ENCODE measurements at places on chromosomes 5 and 9.

DNA sequence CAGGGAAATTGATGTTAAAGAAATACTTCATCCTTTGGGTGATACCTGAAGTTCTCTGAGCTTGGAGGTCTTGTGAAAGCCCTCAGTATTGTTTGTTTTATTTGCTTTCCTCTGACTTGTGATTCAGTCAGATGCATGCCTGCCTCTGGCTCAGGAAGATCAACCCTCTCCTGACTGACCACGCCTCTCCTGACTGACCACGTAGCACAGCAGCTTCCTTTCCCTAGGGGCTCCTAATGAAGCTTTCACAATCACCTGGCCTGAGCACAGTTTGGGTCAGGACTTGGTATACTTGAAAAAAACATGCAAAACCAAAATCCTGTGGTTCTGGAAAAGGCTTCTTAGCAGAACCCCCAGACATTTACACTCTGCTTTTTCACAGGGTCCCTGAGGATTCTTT is 3.8 kb downstream of the TGFBI start:
- no peak overlapping the region for H3K4me3 ChIP-seq
- H3K36me3 ChIP-seq = no peaks in the 10 kb centered on the region
- no peak for DNase-seq
- H3K27me3 ChIP-seq = peaks cover 4% of the 10 kb centered on the region
- no peak overlapping the region for H3K27ac ChIP-seq

DNA sequence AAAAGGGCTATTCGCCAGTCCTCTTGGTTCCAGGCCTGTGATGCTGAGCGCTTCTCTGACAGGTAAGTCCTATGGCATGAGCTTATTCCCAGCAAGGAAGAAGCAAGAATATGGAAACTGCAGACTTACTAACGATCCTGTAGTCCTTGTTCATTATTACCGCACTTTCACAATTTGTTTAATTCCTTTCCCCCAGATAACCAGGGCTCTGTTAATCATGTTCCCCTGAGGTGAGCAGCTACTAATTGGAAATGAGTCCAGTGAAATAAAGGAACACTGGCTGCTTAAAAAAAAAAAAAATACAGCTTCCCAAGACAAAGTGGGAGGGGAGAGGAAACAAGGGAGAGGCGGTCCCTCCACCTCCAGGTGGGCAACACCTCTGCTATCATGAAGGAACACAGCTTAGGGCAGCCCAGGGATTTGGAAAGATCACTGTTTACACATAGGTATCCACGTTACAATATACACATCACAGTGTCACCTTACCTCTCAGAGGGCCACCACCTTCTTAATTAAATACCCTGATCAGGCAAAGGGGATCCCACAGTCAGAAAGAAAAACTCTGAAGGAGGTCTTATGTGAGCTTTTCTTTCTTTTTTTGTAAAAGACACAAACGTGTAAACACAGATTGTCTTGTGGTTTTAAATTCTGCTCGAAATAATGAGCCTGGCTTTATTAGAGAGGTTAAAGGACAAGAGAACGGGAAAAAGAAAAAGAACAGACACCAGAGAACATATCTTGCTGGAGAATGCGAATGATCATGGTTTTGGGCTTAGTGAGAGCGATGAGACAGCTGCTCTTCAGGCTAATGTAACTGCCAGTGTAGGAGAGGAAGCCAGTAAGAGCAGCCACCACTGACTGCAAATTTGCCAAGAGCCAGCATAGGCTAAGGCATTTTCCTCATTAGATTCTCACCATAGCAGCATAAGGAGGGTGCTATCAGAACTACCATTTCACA is 258.6 kb downstream of the CRB2 start:
- H3K27ac ChIP-seq = no peak overlapping the region
- peaks cover 19% of the 10 kb centered on the region for H3K4me1 ChIP-seq
- no peaks in the 10 kb centered on the region for H3K36me3 ChIP-seq
- H3K27me3 ChIP-seq = no peaks in the 10 kb centered on the region
- H3K4me3 ChIP-seq = no peak overlapping the region
- DNase-seq = no peak

GRCh38 chr5:154642499-154643245 is 112.5 kb upstream of the LARP1 start:
- no peak for DNase-seq
- H3K27me3 ChIP-seq = peaks cover 3% of the 10 kb centered on the region
- no peaks in the 10 kb centered on the region for H3K36me3 ChIP-seq
- no peak overlapping the region for H3K4me3 ChIP-seq

DNA sequence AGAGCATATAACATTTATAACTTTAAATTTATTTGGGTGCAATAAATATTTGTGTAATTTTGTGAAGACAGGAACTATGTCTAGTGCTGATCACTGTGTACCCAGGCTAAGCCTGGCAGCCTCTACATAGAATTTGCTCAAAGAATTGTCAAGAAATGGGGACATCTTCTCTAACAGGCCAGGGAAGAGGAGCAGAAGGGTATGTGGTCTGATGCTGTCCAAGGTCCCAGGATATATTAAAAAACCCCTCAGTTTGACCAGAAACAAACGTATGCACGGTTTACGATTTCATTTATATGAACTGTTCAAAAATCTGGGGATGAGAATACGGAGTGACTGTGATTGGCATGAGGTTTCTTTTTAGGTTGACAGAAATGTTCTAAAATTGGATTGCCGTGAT is 55.9 kb downstream of the MAT2B start:
- peaks cover 7% of the 10 kb centered on the region for H3K27me3 ChIP-seq
- H3K36me3 ChIP-seq = no peaks in the 10 kb centered on the region
- peaks cover 10% of the 10 kb centered on the region for H3K4me1 ChIP-seq
- DNase-seq = no peak
- H3K27ac ChIP-seq = no peak overlapping the region

DNA sequence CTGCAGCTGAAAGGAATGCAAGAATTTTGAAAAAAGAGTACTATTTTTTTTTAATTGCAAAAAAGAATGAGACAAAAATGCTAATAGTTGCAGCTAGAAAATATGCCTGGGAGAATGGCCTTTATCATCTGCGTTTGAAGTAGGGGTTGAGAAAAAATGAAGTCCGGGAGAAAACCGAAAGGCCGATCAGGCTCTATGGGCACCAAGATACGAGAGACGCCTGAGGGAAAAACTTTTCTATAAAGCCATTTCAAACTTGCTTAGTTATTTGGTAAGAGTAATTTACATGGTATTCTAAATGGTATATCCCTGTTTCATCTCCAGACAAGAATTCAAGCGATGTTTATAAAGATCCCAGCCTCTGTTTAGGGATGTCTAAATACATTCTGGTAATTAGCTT is 99.3 kb upstream of the EFNA5 start:
- no peaks in the 10 kb centered on the region for H3K36me3 ChIP-seq
- H3K4me1 ChIP-seq = no peaks in the 10 kb centered on the region
- H3K4me3 ChIP-seq = no peak overlapping the region
- H3K27me3 ChIP-seq = peaks cover 12% of the 10 kb centered on the region

DNA sequence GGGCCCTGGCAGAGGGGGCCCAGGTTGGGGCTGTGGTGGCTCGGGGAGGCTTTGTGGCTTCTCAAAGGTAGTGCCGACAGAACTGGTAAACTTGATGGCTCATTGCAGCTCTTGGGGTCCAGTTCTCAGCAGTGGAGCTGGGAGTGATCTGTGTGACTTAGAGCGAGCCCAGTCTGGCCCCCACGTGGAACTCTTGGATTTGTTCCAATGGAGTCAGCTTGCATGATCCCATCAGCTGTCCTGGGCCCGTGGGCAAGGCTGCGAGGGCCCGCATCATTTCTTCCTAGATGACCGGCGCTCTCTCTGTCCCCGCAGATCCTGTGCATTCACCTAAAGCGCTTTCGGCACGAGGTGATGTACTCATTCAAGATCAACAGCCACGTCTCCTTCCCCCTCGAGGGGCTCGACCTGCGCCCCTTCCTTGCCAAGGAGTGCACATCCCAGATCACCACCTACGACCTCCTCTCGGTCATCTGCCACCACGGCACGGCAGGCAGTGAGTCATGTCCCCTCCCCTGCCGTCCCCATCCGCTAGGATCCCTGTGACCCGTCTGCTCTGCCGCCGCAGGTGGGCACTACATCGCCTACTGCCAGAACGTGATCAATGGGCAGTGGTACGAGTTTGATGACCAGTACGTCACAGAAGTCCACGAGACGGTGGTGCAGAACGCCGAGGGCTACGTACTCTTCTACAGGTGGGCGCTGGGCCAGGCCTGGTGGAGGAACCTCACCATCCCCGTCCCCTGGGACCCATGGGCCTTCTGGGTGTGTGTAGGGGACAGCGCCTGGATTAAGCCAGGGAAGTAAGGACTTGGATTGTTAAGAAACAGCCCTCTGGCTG is 39.2 kb downstream of the USP20 start:
- no peak for DNase-seq
- H3K27ac ChIP-seq = peak overlapping the region; percentile 23
- no peak overlapping the region for H3K4me3 ChIP-seq
- H3K4me1 ChIP-seq = peaks cover 29% of the 10 kb centered on the region
- H3K36me3 ChIP-seq = peaks cover 9% of the 10 kb centered on the region

GRCh38 chr5:6632324-6632887 is 438 bp downstream of the NSUN2 start:
- H3K4me3 ChIP-seq = peak overlapping the region; percentile 95
- peaks cover 6% of the 10 kb centered on the region for H3K36me3 ChIP-seq
- DNase-seq = no peak
- peaks cover 47% of the 10 kb centered on the region for H3K4me1 ChIP-seq
- H3K27ac ChIP-seq = peak overlapping the region; percentile 96
- peaks cover 4% of the 10 kb centered on the region for H3K27me3 ChIP-seq

- no peak overlapping the region for H3K4me3 ChIP-seq
- H3K27me3 ChIP-seq = peaks cover 3% of the 10 kb centered on the region
- no peak overlapping the region for H3K27ac ChIP-seq
- no peak for DNase-seq
- no peaks in the 10 kb centered on the region for H3K36me3 ChIP-seq
- H3K4me1 ChIP-seq = no peaks in the 10 kb centered on the region
Observed at GRCh38 chr5:2921651-2922050, 170.2 kb upstream of the IRX2 start.

GRCh38 chr5:13403351-13403750 is 541.1 kb downstream of the DNAH5 start:
- no peaks in the 10 kb centered on the region for H3K4me1 ChIP-seq
- H3K36me3 ChIP-seq = no peaks in the 10 kb centered on the region
- H3K27ac ChIP-seq = no peak overlapping the region
- H3K4me3 ChIP-seq = no peak overlapping the region

GRCh38 chr5:57850109-57850508 is 367.5 kb upstream of the ACTBL2 start:
- H3K4me3 ChIP-seq = no peak overlapping the region
- H3K4me1 ChIP-seq = no peaks in the 10 kb centered on the region
- no peaks in the 10 kb centered on the region for H3K27me3 ChIP-seq
- H3K36me3 ChIP-seq = no peaks in the 10 kb centered on the region
- no peak overlapping the region for H3K27ac ChIP-seq
- no peak for DNase-seq

GRCh38 chr9:137982200-137982599 is 104.6 kb downstream of the CACNA1B start:
- H3K4me1 ChIP-seq = no peaks in the 10 kb centered on the region
- no peak overlapping the region for H3K27ac ChIP-seq
- DNase-seq = no peak

- peaks cover 14% of the 10 kb centered on the region for H3K27me3 ChIP-seq
- DNase-seq = peak; percentile 74
- H3K4me3 ChIP-seq = peak overlapping the region; percentile 99
- H3K4me1 ChIP-seq = peaks cover 79% of the 10 kb centered on the region
- H3K27ac ChIP-seq = peak overlapping the region; percentile 99
Observed at GRCh38 chr9:136538599-136539426, 7.0 kb downstream of the NOTCH1 start.

DNA sequence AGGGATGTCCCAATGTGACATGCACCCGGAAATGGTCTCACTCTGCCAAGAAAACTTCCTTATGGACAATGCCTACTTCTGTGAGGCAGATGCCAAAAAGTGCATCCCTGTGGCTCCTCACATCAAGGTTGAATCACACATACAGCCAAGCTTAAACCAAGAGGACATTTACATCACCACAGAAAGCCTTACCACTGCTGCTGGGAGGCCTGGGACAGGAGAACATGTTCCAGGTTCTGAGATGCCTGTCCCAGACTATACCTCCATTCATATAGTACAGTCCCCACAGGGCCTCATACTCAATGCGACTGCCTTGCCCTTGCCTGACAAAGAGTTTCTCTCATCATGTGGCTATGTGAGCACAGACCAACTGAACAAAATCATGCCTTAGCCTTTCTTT is 37.6 kb upstream of the CCDC152 start:
- peaks cover 42% of the 10 kb centered on the region for H3K4me1 ChIP-seq
- DNase-seq = no peak
- H3K36me3 ChIP-seq = no peaks in the 10 kb centered on the region
- no peaks in the 10 kb centered on the region for H3K27me3 ChIP-seq
- H3K4me3 ChIP-seq = peak overlapping the region; percentile 70

GRCh38 chr9:125407974-125408900 is 146.6 kb downstream of the GAPVD1 start:
- H3K36me3 ChIP-seq = no peaks in the 10 kb centered on the region
- peaks cover 8% of the 10 kb centered on the region for H3K4me1 ChIP-seq
- H3K27ac ChIP-seq = no peak overlapping the region
- peaks cover 3% of the 10 kb centered on the region for H3K27me3 ChIP-seq
- peak overlapping the region; percentile 75 for H3K4me3 ChIP-seq

- H3K4me1 ChIP-seq = peaks cover 78% of the 10 kb centered on the region
- DNase-seq = peak; percentile 53
- peak overlapping the region; percentile 98 for H3K27ac ChIP-seq
- H3K36me3 ChIP-seq = no peaks in the 10 kb centered on the region
Observed at GRCh38 chr5:176542596-176543427, 5.6 kb upstream of the RNF44 start.

DNA sequence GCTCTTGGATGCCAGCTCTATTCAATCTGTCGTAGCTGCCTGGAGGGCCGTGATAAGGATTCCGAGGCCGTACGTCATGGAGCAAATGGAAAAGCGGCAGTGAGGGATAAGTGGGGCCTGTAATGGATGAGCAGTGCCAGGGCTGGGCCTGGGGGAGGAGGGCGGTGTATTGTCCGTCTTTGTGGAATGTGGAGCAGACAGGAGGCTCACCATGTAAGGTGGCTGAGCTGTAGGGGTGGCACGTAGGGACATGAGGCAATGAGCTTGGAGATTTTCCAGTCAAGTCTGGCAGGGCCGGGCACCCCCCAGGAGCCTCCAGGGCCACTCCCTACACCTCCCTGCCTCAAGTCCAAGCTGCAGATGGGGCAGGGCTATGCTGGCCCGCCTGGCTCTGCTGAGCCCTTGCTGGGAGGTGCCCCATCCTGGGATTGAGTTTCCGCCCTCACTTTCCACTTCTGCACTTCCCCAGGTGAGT is 29.2 kb downstream of the NCS1 start:
- DNase-seq = no peak
- peak overlapping the region; percentile 78 for H3K27ac ChIP-seq
- H3K27me3 ChIP-seq = no peaks in the 10 kb centered on the region
- H3K36me3 ChIP-seq = no peaks in the 10 kb centered on the region

GRCh38 chr5:143581147-143581546 is 177.7 kb upstream of the NR3C1 start:
- H3K27me3 ChIP-seq = peaks cover 2% of the 10 kb centered on the region
- no peak for DNase-seq
- no peaks in the 10 kb centered on the region for H3K36me3 ChIP-seq
- H3K4me1 ChIP-seq = peaks cover 19% of the 10 kb centered on the region
- no peak overlapping the region for H3K4me3 ChIP-seq
